ENCODE measurements at places on chromosomes 7 and 10. TPM values are rescaled to one million over a fixed set of nuclear protein-coding genes. Genes with fewer than 3 reads are reported as not detected.
A peak's percentile ranks its signal among the peaks of the same experiment; 100 is the strongest.

ZYX gene
- polyA plus RNA-seq: 334 TPM

MRPS17 gene
- 9.9 TPM for polyA plus RNA-seq

GRCh38 chr7:158467562-158467961 is 120.1 kb downstream of the PTPRN2 start:
- DNase-seq: no peak

GJD4 gene
- polyA plus RNA-seq: not detected

ZNF680 gene
- polyA plus RNA-seq: 1.2 TPM

TAS2R41 gene
- not detected for polyA plus RNA-seq

GRCh38 chr10:28890121-28890950 is 213.0 kb downstream of the BAMBI start:
- no peak for DNase-seq

- DNase-seq: no peak
Observed at GRCh38 chr7:142240546-142240945, 17.3 kb downstream of the PRSS58 start.

DNA sequence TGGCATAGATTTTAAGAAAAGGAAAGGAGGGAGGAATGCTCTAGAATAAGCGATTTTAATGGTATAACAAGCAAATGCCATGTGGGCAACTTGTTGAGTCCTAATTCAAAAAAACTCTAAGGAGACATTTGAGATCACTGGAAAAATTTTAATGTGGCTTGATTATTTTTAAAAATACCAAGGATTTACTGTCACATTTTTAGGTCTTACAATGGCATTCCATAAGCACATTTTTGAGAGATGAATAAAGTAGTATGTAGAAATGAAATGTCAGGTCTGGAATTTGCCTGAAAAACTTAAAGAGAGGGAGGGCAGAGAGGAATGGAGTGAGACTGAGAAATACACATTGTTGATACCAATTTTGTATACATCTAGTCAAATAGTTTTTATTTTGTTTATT is 20.3 kb downstream of the NCAPG2 start:
- DNase-seq: peak; percentile 36

- DNase-seq: no peak
Observed at GRCh38 chr10:98172073-98172472, 37.6 kb downstream of the R3HCC1L start.

DNA sequence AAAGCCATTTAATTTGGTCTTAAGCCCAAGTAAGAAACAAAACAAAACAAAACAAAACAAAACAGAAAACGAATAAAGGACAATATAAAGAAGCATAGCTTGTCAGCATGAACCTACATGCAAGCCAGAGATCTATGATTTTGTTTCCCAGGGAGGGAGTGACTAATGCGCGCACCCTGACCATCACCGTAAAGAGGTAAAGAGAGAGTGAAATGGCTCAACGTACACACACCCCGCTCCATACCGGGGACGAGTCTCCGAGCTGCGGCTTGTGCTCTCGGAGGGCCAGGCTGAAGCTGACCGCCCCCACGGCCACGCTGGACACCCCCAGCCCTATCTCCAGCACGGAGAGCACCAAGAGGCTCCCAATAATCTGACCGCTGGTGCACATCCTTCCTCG is 1.1 kb downstream of the TMEM196 start:
- DNase-seq: no peak

DNA sequence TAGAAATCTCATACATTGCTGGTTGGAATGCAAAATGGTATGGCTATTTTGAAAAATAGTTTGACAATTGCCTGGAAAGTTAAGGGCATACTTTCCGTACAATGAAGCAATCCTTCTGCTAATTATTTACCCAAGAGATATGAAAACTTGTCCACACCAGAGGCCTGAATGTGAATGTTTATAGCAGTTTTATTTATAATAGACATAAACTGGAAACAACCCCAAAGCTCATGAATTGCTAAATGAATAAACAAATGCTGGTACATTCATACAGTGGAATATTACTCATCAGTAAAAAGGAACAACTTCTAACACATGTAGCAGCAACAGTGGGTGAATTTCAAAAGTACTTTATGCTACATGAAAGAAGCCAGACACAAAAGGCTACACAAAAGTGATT is 42.7 kb downstream of the MMRN2 start:
- DNase-seq: peak; percentile 43

DNA sequence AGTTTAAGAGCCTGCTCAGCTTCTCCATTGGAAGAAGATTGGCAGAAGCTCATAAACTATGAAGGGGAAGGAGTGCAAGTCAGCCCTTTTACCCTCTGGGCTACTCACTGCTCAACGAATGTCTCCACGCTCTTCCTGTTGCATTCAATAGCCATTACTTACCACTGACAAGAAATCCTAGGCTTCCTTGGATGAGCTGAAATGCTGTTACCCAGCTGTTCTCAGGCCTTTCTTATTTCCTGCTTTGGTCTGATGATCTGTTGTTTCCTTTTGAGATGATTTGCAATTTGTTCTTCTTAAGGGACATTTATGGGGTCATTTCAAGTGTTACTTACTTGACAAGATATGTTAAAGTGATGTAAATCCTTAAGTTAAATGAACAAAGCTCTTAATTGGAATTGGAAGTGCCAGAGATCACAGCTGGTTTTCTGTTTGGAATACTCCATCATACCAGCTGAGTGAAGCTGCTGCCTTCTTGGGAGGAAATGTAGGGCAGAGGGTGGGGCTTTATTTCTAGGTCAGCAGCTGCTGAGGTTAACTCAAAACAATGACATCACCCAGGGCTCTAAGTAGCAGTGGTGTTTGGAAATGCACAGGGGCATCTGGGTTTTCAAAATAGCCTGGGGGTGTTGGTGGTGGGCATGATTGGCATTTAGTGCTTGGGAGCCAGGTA is 170.0 kb downstream of the PRKCQ start:
- DNase-seq: peak; percentile 76

GRCh38 chr7:131265227-131265626 is 62.4 kb upstream of the MKLN1 start:
- no peak for DNase-seq

GRCh38 chr7:23210506-23210905 is 28.7 kb downstream of the NUP42 start:
- DNase-seq: no peak

DNA sequence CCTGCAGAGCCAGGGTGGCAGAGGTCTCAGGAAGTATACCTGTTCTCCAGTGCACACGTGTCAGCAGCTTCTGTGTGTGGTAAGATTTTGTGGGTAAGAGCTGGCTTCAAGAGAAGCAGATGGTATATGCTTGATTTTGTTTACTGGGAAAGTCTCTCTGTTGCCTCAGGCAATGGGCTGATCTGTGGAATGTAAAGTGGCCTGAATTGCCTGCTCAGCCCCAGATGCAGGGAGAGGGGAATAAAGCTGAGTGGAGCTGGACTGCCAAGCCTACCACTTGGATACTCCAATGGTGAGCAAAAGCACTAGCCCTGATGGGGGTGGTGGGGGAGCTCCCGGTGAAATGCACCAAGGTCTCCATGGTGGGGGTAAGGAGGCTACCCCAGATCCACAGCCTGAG is 156.1 kb downstream of the WDR11 start:
- no peak for DNase-seq

UPP1 gene
- 17.0 TPM for polyA plus RNA-seq

GRCh38 chr10:3203972-3204371 is 31.4 kb upstream of the PITRM1 start:
- DNase-seq: no peak

CYP3A4 gene
- not detected for polyA plus RNA-seq

GRCh38 chr7:1534330-1535099 is 4.0 kb downstream of the MAFK start:
- no peak for DNase-seq

KCNIP2 gene
- polyA plus RNA-seq: 0.53 TPM

- DNase-seq: peak; percentile 15
Observed at GRCh38 chr10:132096223-132096622, 30.5 kb downstream of the JAKMIP3 start.

DNA sequence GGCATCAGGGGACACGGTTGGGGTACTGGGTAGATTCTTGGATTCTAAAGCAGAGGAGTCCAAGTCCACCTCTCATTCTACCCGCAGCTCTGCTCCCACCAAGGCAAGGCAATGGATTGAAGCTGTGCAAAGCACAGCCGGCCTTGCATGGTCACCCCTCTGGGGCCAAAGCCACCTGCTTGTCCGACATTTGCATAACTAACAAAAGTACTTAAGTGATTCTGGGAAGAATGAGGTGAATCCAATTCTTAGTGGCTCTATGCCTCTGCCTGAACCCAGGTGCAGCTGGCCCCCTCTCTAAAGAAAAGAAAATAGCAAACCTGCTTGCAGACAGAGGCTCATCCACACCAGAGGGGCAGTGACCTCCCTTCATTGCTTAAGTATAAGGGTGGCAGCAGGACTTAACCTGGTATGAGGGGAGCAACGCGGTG is 10.7 kb upstream of the COBL start:
- DNase-seq: no peak

MYH16 gene
- polyA plus RNA-seq: 0.03 TPM

DNA sequence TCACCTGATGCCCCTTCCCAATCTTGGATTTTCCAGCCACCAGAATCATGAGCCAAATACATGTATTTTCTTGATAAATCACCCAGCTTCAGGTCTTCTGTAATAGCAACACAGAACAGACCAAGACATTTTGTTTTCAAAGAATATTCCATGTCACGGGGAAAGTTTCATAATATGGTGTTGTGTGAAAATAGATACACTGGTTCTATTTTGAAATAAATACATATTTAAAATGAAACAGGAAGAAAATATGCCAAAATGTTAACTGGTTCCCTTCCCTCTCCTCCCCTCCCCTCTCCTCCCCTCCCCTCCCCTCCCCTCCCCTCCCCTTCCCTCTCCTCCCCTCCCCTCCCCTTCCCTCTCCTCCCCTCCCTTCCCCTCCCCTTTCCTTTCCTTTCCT is 30.3 kb upstream of the CAMK1D start:
- no peak for DNase-seq

GPC2 gene
- polyA plus RNA-seq: 5.7 TPM

ACSL5 gene
- 0.86 TPM for polyA plus RNA-seq

GRCh38 chr7:71633551-71634008 is 501.6 kb downstream of the GALNT17 start:
- peak; percentile 3 for DNase-seq

DNA sequence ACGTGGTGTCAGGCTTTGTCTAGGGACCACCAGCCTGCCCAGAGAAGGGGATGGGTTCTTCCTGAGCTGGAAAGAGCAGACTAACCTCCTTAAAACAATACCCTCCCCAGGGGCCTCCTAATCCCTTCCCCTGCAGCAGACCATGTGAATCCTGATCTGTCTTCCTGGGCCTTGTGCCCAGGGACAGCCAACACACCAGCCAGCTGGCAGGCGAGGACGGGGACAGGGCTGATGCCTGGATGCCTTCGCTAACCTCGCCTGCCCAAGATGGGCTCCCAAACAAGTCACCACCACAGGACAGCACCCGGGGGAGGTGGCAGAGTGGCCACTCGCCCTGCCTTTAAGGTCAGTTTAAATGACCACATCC is 17.6 kb downstream of the PODXL start:
- DNase-seq: no peak

- DNase-seq: peak; percentile 22
Observed at GRCh38 chr10:87887146-87887545, 23.7 kb downstream of the PTEN start.

SCART1 gene
- 2.1 TPM for polyA plus RNA-seq

GRCh38 chr10:110865809-110866482 is 5.8 kb upstream of the PDCD4 start:
- no peak for DNase-seq

DNA sequence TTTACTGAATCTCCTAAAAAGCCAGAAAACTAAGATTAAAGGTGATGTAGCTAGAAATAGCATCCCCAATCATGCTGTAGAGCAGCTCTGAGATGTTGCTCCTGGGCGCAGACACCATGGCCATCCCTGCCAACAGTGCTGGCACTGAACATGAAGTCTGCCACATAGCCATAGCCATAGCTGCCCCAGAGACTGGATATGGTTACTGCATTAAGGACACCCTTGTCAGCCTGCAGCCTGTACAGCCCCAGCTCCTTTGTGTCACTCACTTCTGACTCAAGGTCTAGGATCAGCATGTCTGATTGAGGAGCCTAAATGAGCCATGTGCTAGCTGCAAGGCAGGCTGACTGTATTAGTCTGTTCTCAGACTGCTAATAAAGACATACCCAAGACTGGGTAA is 284.6 kb downstream of the RPS24 start:
- no peak for DNase-seq

- peak; percentile 98 for DNase-seq
Observed at GRCh38 chr10:126397640-126398382, 9.5 kb upstream of the ADAM12 start.

PYROXD2 gene
- polyA plus RNA-seq: 16.3 TPM

DNA sequence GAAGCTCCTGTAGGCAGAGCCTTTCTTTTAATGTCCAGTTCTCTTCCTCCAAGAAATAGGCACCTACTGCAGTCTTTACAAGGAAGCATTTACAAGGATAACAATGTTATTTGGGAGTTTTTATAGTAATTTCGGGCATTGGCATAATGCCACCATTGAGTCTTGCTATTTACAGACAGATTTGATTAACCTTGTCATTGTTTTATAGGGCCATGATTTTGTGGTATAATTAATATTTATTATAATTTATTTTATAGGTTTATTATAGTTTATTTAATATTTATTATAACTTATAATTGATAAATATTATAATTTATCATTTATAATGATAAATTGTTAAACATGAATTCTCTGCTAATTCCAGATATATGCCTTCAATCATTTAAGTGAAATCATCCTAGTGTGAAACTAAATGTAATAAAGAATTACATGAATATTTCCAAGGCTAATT is 573 bp upstream of the POT1 start:
- no peak for DNase-seq

TFPI2 gene
- 99.0 TPM for polyA plus RNA-seq

GRCh38 chr7:142459551-142459963 is 201.7 kb upstream of the PRSS58 start:
- peak; percentile 90 for DNase-seq

- DNase-seq: peak; percentile 28
Observed at GRCh38 chr10:17220652-17221100, 7.4 kb upstream of the VIM start.

ARHGAP21 gene
- polyA plus RNA-seq: 44.9 TPM

- DNase-seq: no peak
Observed at GRCh38 chr10:48758411-48758810, 73.7 kb downstream of the WDFY4 start.

LRIT1 gene
- not detected for polyA plus RNA-seq

GRCh38 chr7:74405899-74406512 is 47.7 kb upstream of the GTF2IRD1 start:
- DNase-seq: no peak

CYP17A1 gene
- not detected for polyA plus RNA-seq

- no peak for DNase-seq
Observed at GRCh38 chr10:95694665-95695064, 938 bp upstream of the TCTN3 start.

DDC gene
- polyA plus RNA-seq: not detected
